Cardiac septum (tissue), 1 donor: ENCODE measurements at places on chromosomes 13 and 19. TPM values are rescaled to one million over a fixed set of nuclear protein-coding genes. Genes with fewer than 3 reads are reported as not detected.
A peak's percentile ranks its signal among the peaks of the same experiment; 100 is the strongest.

Gene NCR1
- total RNA-seq: not detected

DNA sequence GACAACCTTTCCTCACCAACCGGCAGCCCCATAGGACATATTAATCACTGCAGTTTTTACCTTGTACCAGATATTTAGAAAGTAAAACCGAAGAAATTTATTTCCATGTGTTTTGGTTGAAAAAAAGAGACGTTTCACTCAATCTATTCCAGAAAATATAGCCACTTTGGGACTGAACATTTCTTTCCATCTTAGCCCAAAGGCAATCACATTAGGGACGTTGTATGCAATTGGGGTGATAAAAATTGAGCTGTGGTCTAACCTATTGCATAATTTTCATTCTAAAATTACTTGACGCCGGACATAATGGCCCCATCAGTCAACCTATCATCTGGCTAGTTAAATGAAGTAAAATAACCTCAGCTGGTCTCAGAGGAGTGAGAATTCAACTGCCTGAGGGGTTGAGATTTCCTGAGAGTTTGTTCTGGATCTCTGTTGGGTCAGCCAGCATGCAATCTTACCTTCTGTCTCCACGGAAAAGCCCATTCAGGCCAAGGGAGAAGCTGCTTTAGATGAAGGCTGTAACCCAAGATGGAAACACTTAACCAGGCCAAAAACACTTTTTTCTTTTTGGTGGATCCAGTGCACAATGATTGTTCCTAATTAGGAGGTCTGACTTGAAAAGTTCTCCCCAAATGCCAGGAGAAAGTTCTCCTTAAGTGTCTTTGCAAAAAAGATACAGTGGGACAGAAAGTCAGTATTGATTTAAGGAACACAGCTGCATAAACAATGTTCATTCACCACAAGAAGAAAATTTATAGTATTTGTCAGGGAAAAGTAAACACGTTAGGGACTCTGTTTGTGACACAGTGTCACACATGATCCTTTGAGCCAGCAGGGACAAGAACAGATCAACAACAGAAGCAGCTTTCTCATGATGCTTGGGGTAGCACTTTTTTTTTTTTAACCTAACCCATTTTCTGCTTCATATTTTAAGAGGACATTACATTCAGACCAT is 34.1 kb downstream of the DLEU7 start:
- no peak for DNase-seq

- peak; percentile 39 for DNase-seq
Measured at GRCh38 chr19:39927524-39928356, 6.7 kb downstream of the FCGBP start.

DNA sequence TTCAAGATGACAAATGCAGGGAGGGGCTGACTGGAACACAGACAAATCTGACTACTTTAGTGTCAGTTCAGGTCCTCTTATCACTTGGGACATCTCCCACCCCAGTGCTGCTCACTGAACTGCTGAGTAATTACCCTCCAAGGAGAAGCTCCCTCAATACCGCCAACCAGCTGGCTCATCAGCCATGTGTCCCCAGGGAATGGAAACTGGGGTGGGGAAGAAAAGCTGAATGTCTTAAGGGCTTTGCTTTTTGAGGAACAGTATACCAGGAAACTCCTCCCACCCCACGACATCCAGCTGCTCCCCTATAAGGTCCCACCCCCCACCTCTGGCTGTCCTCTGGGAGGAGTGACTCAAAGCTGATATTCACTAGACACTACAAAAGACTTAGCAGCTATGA is 2.0 kb downstream of the ZNF823 start:
- DNase-seq: no peak

GRCh38 chr19:39183104-39183503 is 13.7 kb upstream of the NCCRP1 start:
- DNase-seq: no peak

GRCh38 chr13:34933786-34934185 is 8.3 kb upstream of the NBEA start:
- no peak for DNase-seq

Gene ZNF681
- 0.38 TPM for total RNA-seq

GRCh38 chr19:17329366-17330261 is 5.0 kb downstream of the ANO8 start:
- DNase-seq: no peak

Gene TTC9B
- total RNA-seq: not detected

DNA sequence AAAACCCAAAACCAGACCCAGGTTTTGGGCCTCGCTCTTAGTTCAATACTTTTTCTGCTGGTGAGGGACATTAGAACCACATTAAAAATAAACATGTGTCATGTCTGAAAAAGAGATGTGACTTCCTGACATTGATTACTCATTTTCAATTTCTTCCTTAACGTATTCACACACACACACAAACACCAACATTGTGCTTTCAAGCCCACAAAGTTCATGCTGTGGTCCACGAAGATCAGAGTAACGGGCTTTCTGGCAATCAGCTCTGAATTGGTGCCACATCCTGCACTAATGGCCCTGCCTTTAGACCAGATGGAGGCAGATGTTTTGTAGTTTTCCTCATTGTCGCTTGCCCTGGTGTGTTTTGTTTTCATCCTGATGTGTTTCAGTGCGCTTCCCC is 47.9 kb upstream of the POMP start:
- no peak for DNase-seq
